Anterior cingulate cortex (tissue), 58 donors: ENCODE measurements at places on chromosomes 4 and X.

DNA sequence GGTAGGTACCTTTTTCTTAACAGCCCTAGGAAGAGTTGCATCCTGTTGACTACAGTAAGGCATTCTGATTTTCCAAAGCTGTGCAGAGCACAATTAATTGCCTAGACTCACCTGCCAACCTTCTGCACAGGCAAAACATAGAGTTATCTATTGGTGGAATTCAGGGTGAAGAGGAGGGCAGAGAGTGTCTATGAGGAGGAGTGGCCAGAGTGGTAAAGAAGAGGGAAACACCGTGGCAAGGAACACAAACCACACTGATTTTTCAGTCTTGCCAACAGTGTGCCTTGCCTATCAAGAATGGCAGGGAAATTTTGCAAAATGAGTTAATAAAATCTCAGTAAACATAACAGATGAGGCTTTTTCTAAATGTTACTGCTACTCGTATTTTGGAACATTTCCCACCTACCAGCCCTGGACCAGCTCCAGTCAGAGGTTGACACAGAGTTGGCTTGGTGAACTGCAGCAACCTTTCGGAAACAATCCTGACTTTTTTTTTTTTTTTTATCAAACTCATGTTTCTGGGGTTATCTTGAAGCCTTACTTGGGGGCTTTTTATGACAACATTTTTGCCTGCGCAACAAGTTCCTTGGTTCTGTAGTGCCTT lies 67.9 kb upstream of the CAPN6 start:
- no peak for DNase-seq

DNA sequence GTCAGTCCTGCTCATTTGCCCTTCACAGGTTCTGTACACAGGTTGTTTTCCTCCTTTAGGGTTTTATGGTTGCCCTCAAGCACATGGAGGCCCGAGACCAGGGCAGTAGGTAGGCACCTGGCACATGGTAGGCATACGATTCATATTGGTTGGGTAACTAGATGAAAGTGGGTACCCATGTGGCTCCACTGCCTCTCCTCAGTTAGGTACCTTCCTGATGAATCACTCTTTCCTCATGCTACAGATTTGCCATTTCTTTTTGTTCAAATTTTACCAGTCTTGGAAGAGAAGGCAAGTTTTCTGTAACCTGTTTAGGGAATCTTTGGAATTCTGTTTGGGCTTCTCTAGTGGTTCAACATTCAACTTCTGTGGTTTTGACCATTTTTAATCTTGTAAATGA lies 121.3 kb downstream of the FHIP1A start:
- DNase-seq = no peak

DNA sequence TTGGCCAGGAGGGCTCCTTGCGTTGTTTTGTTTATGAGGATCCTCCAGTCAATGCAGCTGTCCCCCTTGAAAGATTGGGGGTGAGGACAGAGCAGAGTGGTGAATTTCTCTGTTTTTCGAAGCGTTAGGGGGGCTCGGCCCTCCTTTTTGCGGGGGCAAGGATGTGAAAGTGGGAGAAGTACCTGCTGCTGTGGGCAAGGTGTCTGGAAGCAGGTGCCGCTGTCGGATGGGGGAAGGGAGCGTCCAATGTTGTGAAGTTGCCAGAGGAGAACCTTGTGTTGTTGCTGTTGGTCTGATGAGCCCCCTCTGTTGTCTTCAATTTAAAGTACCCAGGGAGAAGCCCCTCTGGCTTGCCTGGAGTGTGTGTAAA lies 613 bp downstream of the GLRB start:
- DNase-seq = no peak

GRCh38 chr4:10981576-10981975 lies 297.0 kb upstream of the CLNK start:
- DNase-seq = no peak

DNA sequence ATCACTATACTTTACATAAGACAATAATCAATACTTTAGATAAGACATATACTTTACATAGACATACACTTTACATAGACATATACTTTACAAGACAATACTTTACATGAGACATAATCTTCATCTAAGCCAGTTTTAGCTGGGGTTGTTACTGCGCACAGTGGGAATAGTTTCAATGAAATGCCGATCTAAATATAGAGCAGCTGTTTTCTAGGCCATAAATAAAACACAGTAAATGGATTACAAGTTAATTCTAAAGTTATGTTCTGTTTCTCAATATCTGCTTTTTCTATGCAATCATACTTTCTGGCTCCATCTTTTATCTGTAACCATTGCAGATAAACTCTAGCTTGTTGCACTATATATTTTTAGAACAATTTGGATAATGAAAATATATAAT lies 1470.6 kb upstream of the PABPC4L start:
- no peak for DNase-seq

- DNase-seq = no peak
These were observed 736.2 kb upstream of the GRID2 start for GRCh38 chr4:91567594-91567993.

DNA sequence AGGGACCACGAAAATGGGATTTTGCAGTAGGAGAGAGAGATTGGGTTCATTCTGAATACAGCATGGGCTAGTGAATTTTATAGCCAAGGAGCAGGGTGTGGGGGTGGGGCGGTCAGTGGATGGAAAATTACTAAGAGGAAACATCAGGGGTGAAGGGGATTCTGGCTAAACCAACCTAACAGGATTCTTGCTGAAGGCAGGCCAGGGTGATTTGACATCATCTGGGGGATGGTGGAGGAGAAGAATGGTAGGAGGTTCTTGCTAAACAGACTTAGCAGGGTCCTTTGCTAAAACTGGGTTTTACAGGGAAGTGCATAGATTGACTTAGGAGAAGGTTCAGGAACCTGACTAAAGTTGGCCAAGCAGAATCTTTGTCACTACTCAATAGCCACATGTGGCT lies 91.9 kb downstream of the DNAAF6 start:
- DNase-seq = no peak

DNA sequence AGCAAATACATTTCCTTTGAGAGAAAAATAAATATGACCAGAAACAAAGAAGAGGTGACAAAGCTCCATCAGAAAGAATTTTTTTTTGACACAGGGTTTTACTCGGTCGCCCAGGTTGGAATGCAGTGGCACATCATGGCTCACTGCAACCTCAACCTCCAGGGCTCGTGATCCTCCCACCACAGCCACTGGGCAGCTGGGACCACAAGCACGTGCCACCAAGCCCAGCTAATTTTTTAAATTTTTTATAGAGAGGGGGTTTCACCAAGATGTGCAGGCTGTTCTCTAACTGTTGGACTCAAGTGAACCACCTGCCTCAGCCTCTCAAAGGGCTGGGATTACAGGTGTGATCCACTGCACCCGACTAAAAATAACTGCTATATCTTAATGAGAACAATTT lies 10.3 kb downstream of the ADH5 start:
- no peak for DNase-seq

- DNase-seq = no peak
These were observed 775.4 kb downstream of the STPG2 start for GRCh38 chr4:97367878-97368277.

GRCh38 chrX:86263526-86263925 lies 115.3 kb downstream of the DACH2 start:
- DNase-seq = no peak

GRCh38 chr4:174317531-174317930 lies 33.8 kb downstream of the CEP44 start:
- DNase-seq = no peak

DNA sequence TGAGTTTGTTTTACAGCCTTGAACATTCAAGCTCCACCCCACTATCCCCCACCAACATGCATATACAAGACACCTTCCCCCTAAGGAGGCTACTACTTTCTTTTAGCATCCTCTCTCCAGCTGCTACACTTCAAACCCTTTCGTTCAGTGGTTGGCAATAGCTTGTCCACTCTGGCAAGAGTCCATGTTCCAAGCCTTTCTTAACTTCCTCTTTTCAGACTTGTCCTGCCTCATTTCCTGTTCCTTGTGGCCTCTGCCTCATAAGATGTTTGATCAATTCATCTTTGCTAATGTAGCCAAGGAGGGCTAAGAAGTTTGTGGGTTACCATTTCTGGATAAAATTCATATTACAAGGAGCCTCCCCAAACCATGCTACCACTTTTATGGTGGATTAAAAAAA lies 20.8 kb upstream of the ZCCHC12 start:
- DNase-seq = no peak

GRCh38 chrX:81377329-81377728 lies 175.4 kb downstream of the SH3BGRL start:
- DNase-seq = no peak

GRCh38 chr4:128591482-128591881 lies 218.0 kb upstream of the JADE1 start:
- DNase-seq = no peak

GRCh38 chr4:38213083-38213805 lies 253.0 kb downstream of the PTTG2 start:
- DNase-seq = no peak

DNA sequence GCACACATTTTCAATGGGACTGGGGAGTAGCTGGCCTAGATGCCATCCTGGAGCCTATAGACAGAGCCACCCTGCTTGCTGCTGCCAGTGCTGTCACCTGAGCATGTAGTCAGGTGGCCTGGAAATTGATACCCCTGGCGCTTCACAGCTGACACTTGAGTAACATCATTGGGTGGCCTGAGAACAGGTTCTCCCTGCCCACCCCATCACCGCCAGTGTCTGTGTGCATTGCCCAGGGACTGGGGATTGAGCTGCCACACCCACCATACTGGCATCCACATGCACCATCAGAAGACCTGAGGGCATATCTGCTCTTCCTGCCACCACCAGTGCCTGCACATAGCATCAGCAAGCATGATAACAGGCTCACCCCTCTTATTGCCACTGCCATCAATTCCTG lies 1142.9 kb upstream of the PABPC4L start:
- no peak for DNase-seq

GRCh38 chr4:179766938-179767337 lies 2324.7 kb upstream of the AGA start:
- DNase-seq = no peak

- DNase-seq = no peak
These were observed 106.5 kb downstream of the ATP11C start for GRCh38 chrX:139826065-139827044.

- no peak for DNase-seq
These were observed 330.9 kb upstream of the PPP1R2C start for GRCh38 chrX:43108828-43109227.

- no peak for DNase-seq
These were observed 13.5 kb downstream of the ANKRD17 start for GRCh38 chr4:73244945-73245601.

DNA sequence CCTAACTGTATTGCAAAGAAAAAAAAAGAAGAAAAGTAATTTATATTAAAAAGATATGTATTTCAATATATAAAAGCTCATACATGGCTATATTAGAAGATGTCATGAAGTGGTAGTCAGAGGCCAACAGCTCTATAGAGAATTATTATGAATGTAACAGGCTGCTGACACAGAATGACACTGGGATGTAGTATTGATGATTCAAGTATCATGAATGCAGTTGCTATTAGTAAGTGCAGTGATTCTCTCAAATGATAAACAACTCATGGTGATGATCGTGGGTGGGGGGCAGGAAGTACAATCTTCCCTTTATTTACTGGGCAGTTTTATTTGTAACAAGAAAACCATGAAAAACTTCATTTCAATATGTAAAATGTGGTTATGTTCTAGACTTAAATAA lies 124.6 kb downstream of the COL4A6 start:
- DNase-seq = no peak

DNA sequence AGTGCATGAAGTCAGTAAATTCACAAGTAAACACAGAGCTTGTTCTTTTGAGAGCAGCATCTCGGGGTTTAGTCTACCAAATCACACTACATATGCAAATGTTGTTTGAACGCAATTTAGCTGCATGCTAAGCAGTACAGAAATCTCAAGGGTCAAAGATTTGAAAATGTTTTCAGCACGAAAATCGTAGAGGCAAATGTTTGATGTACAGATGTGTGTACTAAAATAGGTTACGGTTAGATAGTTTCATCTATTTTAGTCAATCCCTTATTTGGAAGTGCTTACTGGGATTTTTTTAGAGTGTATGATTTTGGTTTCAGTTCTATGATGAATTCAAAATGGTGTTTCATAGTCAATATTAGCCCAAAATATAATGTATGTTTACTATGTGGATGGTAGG lies 1928.2 kb upstream of the TENM3 start:
- no peak for DNase-seq

GRCh38 chr4:45006078-45006477 lies 279.7 kb upstream of the GNPDA2 start:
- no peak for DNase-seq

- no peak for DNase-seq
These were observed 121.3 kb downstream of the GPR143 start for GRCh38 chrX:9644335-9644734.

- no peak for DNase-seq
These were observed 105.1 kb upstream of the SCOC start for GRCh38 chr4:140268186-140268841.

DNA sequence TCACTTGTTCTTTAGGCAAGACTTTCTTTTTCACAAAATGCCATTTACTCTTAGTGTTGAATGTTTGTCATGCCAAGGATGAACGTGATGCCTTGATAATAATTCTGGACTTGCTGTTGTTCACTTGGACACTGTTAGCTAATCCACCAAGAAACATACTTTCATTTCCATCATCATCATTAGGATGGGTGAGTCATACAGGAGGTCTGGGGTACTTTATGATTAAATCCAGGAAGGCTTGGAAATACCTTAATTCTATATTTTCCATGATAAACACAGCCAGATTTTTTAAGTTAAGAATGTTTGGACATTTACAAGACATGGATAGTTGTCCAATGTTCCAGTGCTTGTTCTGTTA lies 260.7 kb upstream of the GIMD1 start:
- no peak for DNase-seq

DNA sequence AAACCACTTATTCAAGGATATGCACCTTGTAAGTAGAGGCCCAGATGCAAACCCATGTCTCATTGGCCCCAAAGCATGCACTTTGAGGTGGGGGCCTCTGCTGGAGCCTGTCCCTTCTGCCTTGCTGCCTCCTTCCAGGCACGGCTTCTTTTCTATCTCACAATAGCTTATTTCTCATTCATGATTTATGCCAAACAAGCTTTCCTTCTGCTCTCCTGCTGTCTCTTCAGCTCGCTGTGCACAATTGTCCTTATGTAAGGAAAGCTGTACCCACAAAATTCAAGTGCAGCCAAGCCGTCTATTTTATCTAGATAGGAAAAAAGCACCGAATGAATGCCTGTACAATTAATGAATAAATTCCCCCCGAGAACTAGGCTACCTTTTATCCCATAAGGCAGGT lies 124.8 kb upstream of the PACRGL start:
- DNase-seq = peak; percentile 1

GRCh38 chrX:72713130-72713529 lies 976 bp downstream of the PHKA1 start:
- no peak for DNase-seq
